ENCODE measurements at places on chromosomes 5 and 9.

DNA sequence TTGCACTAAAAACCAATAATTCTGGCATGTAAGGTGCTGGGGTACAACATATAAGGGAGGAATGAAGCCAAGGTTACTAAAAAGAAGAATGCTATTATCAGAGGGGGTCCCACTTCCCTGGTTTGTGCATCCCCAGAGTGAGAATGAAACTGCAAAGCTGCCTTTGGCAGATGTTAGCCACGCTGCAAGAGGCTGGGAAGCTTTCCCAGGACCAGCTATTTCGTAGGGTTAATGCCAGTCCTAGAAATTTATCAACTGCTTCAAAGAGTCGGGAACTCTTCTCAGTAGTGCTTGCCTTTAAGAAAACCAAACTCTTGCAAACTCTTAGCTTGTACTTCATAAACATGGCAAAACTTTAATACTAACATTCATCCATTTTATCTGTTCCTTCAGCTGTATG lies 87.5 kb upstream of the NR5A1 start:
- DNase-seq, result no peak

DNA sequence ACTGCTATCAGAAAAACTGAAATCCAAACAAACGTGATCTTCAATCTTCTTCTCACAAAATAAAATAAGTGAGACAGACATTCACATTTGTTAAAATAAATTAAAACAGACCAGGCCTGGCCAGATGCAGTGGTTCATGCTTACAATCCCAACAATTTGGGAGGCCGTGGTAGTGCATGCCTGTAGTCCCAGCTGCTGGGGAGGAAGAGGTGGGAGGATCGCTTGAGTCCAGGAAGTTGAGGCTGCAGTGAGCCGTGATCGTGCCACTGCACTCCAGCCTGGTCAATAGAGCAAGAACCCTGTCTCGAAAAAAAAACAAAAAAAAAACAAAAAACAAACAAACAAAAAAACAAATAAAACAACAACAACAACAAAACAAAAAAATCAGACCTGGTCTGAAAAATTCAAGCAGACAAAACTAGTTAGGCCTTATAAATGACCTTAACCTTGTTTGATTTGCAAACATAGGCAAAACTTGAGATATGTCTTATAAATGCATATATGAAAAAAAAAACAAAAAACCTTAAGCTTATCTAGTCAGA lies 10.8 kb downstream of the MAPKAP1 start:
- DNase-seq, result no peak

GRCh38 chr9:35905912-35906679 lies at the start of gene HRCT1:
TSS of gene HRCT1 (plus strand) at chr9:35906202. CDS start at chr9:35906288, 86 bp downstream.
- peak; percentile 92 for DNase-seq

- peak; percentile 90 for DNase-seq
These were observed 586.0 kb downstream of the CCDC171 start for GRCh38 chr9:16138561-16139491.

DNA sequence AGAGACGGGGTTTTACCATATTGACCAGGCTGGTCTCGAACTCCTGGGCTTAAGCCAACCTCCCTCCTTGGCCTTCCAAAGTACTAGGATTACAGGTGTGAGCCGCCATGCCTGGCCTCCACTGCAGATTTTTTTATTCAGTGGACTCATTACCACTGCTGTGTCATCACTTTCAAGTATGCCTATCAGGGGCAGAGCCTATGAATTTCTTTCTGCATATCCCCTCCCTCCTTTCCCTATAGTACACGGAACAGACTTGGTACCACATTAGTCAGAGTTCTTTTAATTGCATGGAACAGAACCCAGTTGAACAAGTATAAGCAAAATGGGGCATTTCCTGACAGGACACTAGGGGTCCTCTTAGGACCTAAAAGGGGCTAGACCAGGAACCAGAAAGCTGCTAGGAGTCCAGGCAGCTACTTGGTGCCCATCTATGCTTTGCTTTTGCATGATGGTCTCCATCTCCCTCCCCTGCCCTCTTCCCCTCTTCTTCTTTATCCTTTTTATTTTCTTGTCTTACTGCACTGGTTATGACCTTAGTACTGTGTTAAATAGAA lies 5.8 kb downstream of the BSPRY start:
- DNase-seq, result no peak

- no peak for DNase-seq
These were observed 144.7 kb downstream of the APBA1 start for GRCh38 chr9:69527454-69527853.

DNA sequence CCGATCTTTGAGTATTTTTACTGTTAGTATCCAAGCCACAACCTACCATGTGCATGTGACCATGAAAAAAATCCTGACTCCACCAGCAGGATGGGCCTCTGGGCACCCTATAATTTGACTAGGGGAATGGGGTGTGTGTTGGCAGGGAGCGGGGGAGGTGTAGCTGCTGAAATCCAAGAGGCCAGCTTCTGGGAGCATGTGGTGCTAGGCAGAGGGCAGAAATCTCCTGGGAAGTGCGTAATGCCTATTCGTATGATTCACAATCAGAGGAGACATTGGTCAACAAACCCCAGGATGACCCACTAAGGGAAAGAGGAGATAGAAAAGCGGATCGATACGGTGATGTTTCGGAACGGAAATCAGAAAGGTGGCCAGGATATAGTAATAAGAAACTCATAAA lies 149.9 kb downstream of the ARSB start:
- DNase-seq, result peak; percentile 32

DNA sequence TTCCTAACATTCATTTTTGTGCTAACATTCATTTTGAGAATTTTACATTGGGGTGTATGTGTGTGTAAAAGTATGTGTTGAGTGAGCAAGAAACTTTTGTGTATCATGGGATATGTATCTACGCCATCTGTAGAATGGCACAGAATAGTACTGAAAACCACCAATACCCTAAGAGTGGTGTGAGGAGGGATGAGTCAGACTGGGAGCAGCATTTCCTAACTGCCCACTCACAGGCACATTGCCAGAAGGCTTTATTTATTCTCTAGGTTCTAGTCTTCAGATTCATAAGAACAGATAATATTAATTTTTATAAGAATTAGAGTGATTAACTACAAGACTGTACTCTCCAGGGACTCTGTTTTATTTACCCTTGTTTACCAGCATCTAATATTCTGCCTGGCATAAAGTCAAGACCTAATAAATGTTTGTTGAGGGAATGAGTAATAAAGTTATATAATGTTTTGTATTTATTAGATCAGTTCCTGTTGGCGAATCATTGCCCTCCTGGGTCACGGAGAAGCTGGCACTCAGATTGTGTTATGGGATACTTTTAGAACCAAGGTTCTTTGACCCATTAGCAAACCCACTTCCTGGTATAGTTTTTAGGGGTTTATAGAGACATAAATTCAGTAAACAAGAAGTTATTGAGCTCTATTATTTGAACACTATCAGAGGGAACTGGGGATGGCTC lies 159.1 kb upstream of the PPP2R2B start:
- no peak for DNase-seq

GRCh38 chr9:124291801-124292396 lies 34.1 kb downstream of the NEK6 start:
- DNase-seq, result no peak

- DNase-seq, result no peak
These were observed 424.2 kb downstream of the SPATA31D1 start for GRCh38 chr9:82412586-82413305.

GRCh38 chr5:142743592-142744441 lies 26.4 kb upstream of the ARHGAP26 start:
- peak; percentile 73 for DNase-seq

DNA sequence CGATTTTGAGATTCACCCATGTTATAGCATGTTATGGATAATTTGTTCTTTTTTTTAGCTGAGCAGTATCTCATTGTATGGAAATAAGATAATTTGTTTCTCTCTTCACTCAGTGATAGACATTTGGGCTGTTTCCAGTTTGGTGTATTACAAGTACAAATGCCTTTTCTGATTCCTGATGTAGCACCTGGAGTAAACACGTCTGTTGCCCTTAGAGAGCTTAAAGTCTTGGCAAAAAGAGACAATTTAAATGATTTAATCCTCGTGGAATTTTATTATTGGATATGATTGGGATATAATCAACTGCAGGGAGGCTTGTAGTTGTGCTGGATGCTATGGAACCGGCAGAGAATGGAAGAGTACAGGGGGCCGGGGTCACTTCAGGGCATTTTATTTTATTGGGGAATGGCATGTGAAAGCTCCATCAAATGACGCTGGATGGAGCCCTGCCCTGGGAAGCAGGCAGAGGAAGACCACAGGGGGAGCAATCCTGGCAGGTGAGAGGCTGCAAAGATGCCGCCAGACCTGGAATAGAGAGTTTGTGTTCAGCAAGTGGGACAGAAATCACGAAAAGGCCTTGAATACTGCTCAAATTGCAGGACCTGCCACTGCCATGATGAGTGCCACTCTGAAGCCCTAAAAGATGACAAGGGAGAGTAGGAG lies 31.0 kb upstream of the TGFBI start:
- DNase-seq, result no peak

- no peak for DNase-seq
These were observed 296.0 kb upstream of the DMRT1 start for GRCh38 chr9:545480-545879.

DNA sequence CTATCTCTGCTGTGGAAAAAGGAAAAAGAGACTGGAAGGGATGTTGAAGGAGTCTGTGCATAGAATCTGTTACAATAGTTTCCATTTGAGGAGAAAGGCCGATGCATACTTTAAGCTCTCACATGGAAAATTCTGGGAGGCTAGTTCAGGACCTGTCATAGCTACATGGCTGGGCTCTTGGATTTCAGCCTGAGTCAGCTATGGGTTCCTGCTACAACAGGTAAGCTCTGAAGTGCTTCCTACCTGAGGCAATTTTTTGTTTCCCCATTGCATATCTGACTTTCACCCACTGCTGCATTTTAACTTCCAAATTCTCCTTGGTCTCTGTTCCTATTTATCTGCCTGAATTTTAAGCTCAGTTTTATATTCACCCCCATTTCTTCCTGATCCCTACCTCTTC lies 310.7 kb downstream of the RAB3C start:
- no peak for DNase-seq

- DNase-seq, result no peak
These were observed 122.4 kb downstream of the LRRC70 start for GRCh38 chr5:62701036-62701435.

GRCh38 chr9:93244101-93244500 lies 60.2 kb downstream of the WNK2 start:
- DNase-seq, result no peak

GRCh38 chr5:113675166-113675565 lies 161.7 kb downstream of the YTHDC2 start:
- no peak for DNase-seq

- no peak for DNase-seq
These were observed 114.5 kb downstream of the SLC25A46 start for GRCh38 chr5:110853267-110853666.

- no peak for DNase-seq
These were observed 31.2 kb upstream of the TLE1 start for GRCh38 chr9:81720450-81721086.

DNA sequence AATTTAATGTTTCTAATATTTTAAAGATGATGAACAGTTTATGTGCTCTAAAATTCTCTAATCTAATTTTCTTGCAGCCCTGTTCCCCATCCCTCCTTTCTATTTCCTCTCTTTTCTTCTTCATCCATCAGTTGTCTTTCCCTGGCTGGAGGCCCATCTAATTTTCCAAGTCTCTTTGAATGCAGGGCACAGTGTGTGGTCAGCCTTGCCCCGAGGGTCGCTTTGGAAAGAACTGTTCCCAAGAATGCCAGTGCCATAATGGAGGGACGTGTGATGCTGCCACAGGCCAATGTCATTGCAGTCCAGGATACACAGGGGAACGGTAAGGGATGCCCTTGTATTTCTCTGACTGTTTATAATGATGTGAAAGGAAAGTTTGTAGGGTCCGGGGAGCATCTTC lies 111.8 kb downstream of the MEGF10 start:
- no peak for DNase-seq

- peak; percentile 79 for DNase-seq
These were observed 2.1 kb upstream of the TRAF1 start for GRCh38 chr9:120928483-120929228.

GRCh38 chr9:70534471-70534870 lies 120.0 kb upstream of the KLF9 start:
- DNase-seq, result no peak

GRCh38 chr5:122311497-122311960 lies 508 bp upstream of the SNCAIP start:
- DNase-seq, result peak; percentile 75

DNA sequence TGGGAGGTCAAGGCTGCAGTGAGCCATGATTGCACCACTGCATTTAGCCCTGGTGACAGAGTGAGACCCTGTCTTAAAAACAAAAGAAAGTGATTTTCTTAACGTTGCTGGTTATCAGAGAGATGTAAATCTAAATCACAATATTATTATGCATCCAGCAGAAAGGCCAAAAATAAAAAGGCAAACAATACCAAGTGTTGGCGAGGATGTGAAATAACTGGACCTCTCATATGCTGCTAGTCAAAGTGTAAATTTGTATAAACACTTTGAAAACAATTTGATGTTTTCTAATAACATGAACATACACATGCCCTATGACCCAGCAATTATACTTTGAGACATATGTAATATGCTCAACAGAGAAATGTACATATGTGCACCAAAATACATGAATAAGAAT lies 110.7 kb upstream of the CNTLN start:
- DNase-seq, result no peak

GRCh38 chr5:41695920-41696582 lies 174.2 kb downstream of the OXCT1 start:
- no peak for DNase-seq

- peak; percentile 74 for DNase-seq
These were observed 84.0 kb downstream of the ZFAND5 start for GRCh38 chr9:72280913-72281500.

- no peak for DNase-seq
These were observed 69.2 kb downstream of the ANXA2R start for GRCh38 chr5:42970636-42971559.

- DNase-seq, result no peak
These were observed 684 bp upstream of the JMY start for GRCh38 chr5:79235261-79235633.

DNA sequence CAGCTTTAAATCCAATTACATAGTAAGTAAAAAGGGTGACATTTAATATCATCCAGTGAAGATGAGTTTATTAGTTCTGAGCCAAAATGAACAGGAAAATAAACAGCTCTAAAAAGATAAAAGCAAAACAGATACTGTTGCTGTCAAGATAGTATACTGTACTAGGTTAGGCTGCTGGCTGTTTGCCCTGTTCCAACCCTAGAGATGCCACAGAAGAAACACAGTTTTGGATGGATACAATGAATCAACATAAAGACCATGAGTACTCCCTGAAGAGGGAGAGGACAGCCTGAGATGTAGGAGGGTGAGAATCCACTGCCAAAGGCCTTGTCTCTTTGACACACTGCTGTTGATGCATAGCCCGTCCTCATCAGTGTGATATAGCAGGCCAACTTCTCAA lies 1302.7 kb downstream of the EFNA5 start:
- no peak for DNase-seq
